NCI-H82 (cell line): ENCODE measurements at places on chromosomes 2 and 18.

DNA sequence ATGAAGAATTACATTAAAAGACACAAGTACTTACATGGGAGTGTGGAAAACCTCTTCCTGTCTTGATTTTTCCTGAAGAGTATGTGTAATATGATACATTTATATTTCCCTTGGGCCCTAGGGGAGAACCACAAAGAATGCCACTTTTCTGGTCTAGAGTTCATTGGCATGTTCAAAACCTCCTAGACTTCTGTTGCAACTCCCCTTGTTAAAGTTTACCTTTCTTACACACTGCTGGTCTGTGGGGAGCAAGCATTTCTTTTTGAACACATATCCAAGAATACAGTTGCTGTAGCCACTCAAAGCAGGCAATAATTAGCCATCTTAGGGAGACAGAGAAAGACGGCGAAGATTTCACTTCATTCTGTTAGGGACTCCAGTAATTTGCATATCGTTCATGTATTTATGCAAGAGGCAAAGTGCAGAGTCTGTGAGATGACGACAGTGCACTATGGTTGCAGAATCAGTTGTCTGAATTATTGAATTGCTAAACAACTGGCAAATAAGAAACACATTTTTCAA is 103.5 kb downstream of the NOL4 start:
- DNase-seq, result no peak

- no peak for DNase-seq
Observed at GRCh38 chr2:220930271-220931076, 641.6 kb downstream of the EPHA4 start.

DNA sequence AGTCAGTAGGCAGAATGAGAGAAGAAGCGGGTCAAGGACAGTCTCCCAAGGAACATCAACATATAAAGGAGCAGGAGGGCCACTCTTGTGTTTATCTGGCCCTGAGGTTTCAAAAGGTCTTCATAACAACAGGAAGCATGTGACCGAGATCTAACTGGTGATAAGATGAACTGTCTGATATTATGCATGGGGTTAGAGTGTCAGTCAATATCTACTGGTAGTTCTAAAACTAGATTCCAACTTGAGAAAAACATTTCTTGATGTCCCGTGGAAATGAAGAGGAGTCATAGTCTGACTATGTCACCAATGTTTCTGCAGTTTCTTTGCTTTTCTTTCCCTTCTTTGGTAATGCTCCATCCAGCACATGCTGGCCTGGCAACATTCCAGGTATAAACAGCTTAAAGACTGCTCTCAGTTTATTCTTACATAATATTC is 77.5 kb upstream of the ITPRID2 start:
- DNase-seq, result peak; percentile 7

GRCh38 chr18:78986018-78986481 is 6.4 kb downstream of the SALL3 start:
- DNase-seq, result peak; percentile 59

DNA sequence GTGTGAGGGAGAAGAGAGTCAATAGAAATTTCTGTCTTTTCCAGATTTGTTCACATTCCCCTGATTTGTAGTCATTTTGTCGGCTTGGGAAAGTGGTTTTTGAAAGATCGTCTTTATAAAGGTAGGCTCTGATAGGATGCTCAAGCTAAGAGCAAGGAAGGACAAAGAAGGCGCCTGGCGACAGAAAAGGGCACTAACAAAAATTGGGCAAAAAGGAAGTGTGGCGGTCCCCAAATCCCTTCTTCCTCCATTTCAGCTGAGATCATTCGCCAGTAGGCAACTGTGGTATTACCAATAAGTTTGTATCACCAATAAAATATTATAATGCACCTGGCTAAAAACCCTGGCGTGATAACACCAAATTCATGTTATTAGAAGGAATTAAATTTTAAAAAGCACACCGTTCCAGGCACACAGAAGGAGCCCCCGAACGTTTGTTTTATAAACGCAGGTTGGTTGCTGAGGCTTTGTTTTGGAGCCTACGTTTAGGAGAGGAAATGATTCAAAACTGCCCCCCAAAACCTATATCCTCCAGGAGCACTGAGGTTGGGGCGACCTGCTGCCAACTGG is 756 bp upstream of the PTPN4 start:
- DNase-seq, result peak; percentile 44
